ENCODE measurements at places on chromosomes 3 and 15.

DNA sequence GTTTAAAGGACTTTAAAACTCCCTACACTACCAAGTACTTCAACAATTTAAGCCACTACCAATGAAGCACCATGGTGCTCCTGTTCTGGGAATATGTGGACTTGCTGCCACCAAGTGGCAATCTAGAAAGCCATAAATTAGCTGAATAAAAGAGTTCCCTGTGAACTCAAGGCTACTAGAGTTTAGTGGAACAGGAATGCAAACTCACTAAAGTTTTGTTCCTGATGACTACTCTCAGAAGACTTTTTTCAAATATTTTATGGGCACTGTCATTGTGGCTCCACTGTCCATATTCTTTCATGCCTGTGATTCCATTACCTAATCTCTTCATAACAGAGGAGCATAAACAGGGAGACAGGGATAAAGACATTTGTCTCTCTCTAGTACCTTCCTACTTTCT, 63.9 kb downstream of the TMCC1 start:
- DNase-seq: peak; percentile 14

DNA sequence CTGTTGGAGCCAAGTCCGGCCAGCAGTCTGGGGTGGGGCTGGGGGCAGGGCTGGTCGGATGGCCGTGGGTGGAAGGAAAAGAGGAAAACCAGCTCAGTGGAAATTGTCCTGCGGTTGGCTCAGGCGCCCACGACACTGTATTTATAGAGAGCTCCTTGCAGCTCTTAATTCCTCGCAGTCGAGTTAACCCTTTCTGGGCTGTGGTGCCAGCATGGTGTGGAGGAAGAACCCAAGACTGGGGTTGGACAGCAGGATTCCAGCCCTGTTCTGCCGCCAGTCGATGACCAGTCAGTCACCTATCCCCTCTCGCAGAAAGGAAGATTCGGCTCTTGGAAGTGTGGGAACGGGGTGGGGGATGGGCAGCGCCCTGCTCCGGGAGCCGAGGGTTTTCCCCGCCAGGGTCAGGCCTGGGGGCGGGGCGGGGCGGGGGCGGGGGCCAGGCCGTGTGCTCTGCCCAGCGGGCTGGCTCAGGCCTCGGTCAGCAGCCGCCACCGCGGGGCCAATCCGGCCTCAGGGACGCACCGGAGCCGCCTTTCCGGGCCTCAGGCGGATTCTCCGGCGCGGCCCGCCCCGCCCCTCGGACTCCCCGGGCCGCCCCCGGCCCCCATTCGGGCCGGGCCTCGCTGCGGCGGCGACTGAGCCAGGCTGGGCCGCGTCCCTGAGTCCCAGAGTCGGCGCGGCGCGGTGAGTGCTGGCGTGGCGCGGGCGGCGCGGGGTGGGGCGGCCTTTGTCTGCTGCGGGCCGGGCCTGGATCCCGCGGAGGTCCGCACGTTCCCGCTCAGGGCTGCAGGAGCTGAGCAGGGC, at the start of gene CD276:
Gene CD276, plus strand, starts transcription at position 607 of the 804 bp plus-strand sequence. CDS start 15,257 bp downstream, outside the sequence.
- peak; percentile 56 for DNase-seq

DNA sequence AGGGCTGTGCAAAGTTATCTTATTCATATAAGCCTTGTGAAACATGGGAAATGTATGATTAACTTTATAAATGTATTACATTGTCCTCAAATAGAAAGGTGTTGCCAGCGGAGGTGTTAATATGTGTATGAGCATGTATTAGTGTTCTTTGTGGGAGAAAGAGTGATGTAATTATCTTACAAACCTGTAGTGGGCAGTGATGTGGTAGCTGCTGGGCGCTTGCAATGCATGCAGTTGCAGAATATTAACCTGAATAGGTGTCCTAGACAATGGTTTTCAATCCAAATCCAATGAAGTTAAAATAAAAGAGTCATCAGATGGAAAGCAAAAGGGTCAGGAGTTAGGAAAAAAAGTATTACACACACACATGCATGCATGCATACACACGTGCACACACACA, 881.3 kb upstream of the CADM2 start:
- no peak for DNase-seq

DNA sequence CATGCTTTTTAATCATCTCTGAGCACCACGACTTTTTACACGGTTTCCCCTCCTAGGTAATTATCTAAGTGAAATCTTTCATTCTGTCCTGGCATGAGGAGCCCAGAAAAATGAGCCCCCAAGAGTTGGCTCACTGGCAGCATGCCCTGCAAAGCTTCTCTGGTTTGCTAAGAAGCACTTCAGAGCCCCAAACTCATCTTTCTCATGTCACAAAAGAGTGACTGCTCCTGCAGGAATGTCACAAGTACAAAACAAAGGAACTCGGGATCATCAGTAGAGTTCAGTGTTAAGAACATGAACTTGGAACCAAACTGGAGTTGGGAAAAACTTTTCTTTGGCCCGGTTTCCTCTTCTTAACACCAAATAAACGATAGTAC, 123.9 kb downstream of the FOXB1 start:
- no peak for DNase-seq

- no peak for DNase-seq
Measured at GRCh38 chr3:165521131-165521871, 315.9 kb downstream of the BCHE start.

DNA sequence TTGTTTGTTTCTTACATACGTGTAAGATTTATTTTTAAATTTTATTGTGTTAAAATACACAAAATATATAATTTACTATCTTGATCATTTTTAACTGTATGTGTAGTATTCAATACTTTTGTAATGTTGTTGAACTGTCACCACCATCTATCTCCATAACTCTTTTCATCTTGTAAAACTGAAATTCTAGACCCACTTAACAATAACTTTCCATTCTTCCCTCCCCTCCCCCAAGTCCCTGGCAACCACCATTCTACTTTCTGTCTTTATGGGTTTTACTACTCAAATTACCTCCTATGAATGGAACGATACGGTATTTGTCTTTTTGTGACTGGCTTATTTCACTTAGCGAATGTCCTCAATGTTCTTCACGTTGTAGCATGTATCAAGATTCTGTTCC, 262.1 kb upstream of the CHRM5 start:
- no peak for DNase-seq

- no peak for DNase-seq
Measured at GRCh38 chr15:54577476-54578250, 599.4 kb downstream of the UNC13C start.

GRCh38 chr3:178658694-178659325, 122.6 kb downstream of the KCNMB2 start:
- DNase-seq: no peak

DNA sequence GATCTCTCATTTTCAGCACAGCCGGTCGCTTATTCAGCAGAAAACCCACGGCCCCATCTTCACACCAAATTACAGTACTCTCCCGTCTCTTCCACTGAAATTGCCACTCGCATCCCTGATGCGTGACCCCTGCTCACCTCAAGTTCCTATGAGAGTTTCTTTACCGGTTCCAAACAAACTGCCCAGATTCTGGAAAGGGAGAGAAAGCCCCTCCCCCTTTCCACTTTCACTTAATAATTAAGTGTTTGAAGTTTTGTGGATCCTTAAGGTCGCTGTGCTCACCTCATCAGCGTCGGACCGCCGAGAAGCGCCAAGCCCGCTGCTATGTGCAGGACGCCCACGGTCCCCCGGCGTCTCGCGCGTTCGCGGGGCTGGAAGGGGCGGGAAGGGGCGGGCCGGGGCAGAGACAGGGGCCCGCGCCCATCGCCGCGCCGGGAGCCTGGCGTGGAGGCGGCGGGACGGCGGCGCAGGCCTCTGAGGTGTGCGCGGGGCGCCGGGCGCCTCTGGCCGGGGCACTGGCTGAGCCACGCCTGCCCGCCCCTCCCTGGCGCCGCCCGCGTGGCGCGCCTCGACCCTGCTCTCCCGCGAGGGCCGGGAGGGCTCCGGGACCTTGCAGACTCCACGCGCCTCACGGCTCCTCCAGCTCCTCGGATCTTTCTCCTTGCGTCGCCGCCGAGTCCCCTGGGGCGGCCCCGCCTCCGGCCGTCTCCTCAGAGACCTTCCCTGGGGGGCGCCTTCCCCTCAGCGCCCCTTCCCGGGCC, at the start of gene GPR156:
Gene GPR156, minus strand, starts transcription at position 476 of the 761 bp plus-strand sequence. CDS start 41,124 bp downstream, outside the sequence.
- no peak for DNase-seq

- no peak for DNase-seq
Measured at GRCh38 chr3:53989946-53990345, 98.3 kb upstream of the SELENOK start.

GRCh38 chr3:163626753-163627152, 1451.5 kb downstream of the SI start:
- no peak for DNase-seq

GRCh38 chr3:172397716-172398405, 50.4 kb downstream of the GHSR start:
- no peak for DNase-seq

DNA sequence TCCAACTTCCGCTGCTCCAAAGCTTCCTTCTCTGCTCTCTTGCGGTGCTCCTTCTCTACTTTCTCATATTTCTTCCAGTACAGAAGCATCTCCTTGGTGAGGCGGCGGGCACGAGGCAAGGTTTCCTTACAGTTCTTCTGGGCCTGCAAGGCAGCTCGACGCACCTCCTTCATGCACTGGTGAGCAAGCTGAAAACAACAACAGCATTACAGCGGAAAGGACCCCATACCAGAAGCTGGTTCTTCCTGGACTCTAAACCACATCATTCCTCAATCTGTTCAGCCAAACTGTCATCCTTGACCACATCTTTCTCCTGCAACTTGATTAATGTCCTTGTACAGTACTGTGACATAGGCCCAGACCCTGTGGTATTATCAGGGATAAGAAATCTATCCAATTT, 36.4 kb downstream of the INO80 start:
- DNase-seq: no peak

- DNase-seq: no peak
Measured at GRCh38 chr3:175383813-175384212, 524.7 kb downstream of the NAALADL2 start.

- no peak for DNase-seq
Measured at GRCh38 chr3:126111566-126112475, 27.9 kb upstream of the SLC41A3 start.

DNA sequence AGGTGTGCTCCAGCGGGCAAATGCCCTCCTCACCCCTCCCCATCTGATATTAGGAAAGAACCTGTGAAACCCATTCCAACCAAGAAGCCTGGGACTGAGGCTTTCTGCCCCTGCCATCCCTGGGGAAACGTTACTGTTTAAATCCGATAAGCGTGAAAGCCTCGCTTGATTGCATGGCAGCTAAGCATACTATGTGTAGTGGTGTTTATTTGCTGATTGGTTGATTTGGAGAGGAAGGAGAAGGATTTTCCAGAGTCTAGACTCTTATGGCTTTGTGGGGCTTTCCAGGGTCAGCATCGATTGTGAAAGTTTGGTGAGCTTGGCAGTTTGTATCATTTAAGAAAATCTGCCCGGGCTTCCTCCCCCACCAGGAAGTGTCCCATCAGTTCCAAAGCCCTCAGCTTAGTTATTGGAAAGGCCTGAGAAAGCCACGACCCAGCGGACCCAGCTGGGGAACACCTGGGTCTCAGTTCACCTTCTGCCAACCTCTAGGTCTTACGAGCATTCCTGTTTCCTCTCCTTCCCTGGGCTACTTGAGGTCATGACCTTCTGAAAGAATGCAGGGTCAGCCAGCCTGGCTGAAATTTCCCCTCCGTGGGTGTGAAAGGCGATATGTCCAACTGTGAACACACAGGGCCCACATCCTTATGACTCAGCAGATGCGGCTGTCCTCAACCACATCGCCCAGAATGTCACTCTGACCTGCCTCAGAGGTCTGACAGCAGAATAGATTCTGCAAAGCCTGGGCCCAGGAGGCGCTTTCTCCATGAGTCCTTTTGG, 62.8 kb upstream of the HERC1 start:
- no peak for DNase-seq

- DNase-seq: no peak
Measured at GRCh38 chr3:64837986-64838735, 150.4 kb upstream of the ADAMTS9 start.

- peak; percentile 27 for DNase-seq
Measured at GRCh38 chr15:52658955-52659354, 20.2 kb downstream of the ATOSA start.

DNA sequence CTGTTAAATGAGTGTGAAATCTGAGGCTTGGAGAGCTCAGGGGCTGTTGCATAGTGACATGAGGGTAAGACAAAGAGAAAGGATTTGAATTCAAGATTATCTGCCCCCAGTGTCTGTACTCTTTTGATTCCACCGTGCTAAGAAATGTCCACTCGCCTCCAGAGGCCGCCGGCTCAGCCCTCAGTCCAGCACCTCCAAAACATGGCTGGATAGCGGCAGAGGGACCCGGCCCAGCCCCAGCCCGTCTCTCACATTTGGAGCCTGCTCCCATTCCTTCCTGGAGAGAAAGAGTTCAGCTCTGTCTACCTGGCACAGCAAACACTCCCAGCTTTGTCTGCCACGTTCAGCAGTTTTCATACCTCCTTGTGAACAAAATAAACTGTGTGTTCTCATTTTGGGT, 84.8 kb upstream of the IQSEC1 start:
- DNase-seq: no peak

DNA sequence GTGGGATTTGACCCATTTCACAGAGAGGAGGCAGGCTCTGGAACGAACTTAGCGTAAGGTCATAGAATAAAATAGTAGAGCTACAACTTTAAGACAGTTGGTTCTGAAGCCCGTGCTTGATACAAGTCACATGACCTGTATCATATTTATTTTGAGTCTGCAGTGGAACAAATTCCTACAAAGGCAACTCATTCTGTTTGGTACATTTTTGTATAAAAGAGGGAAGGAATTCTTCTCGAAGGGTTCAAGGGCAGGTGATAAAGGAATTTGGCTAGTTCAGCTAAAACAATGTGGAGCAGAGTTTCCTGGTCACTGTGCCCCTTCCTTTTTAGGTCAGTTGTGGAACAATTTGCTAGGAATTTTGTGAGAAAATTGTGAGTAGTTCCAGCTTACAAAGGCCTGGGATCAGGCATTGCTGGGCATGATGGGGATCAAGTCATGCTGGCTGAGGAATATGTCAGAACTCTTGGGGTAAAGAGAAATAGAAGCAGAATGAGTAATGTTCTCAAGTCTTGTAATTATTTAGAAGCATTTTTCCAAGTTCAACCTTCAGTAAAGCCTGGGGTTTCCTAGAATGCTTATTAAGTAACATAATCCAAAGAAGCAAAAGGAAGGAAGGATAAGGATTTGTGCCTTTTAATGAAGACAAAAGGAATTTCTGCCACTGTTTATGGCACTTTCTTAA, 19.1 kb downstream of the USP3 start:
- no peak for DNase-seq

DNA sequence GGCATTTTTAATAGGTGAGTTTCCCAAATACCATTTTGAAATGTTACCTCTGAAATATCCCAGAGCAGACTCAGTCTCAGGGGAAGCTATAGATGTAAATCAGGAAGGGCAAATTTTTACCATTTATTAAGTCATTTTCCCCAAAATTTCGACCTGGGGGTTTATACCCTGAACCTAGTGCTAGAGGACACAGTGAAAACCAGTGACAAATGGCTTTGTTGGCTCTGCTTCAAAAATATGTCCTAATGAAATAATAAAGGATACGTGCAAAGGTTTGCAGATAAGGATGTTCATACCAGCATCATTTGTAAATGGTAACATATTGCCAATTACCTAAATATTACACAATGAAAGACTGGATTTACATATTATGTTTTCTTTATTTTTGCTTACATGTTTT, 546.7 kb upstream of the ADAMTS9 start:
- DNase-seq: no peak

GRCh38 chr3:12992629-12993516, 80.4 kb downstream of the IQSEC1 start:
- no peak for DNase-seq

Data from activated CD4-positive, alpha-beta T cell treated with anti-CD3 and anti-CD28 coated beads, Interleukin-2, amount 50 U/mL, for 48 hours (primary cell).